Activated CD4-positive, alpha-beta T cell treated with anti-CD3 and anti-CD28 coated beads, Interleukin-2, Interleukin-4, amounts not matched to agents 100 ng/mL and 50 ng/mL, durations not matched to agents 16 hours and 8 hours (primary cell): ENCODE measurements at places on chromosomes 5 and 9.

DNA sequence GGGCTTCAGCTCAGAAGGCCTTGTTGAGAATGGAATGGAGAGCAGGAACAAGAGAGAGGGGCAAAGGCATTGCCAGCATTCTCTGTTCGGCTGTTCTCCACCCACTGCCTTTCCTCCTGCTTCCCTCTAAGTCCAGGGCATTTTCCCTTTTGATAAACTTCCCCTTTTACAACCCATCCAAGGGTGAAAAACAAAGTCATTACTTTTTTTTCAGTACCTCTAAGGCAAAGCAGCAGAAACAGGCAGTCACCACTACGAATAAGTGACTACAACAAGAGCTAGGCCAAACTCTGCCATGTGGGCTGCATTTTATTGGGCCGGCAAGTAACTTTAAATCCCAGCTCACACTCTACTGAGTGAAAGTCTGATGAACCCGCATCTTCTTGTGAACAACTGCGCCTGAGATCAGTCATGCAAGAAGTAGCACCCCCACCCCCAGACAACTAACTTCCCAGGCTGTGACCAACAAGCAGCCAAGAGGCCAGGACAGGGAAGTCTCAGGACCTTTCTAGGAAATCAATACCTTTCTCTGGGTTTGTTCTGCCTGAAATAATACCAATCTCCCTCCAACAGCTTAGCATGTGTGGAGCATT, 13.1 kb downstream of the IL7R start:
- no peak for DNase-seq

DNA sequence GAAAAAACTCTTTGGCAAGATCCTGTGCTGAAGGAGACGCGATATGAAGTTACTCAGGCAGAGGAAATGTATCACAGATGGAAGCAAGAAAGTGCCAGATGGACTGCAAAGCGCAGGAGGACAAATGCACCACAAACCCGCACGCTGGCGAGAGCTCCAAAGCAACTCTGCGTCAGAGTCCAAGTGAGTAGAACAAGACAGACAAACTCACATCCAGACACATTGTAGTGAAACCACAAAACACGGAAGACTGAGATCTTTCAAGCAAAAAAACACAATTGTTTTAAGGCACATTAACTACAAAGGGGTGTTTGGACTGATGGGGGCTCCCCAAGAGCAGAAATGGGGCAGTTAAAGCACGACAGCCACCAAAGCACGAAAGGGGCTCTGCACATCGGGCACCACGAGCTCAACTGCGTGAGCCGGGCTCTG, 39.2 kb upstream of the NKD2 start:
- DNase-seq: no peak

GRCh38 chr9:136270173-136270705, 24.6 kb upstream of the QSOX2 start:
- no peak for DNase-seq

- no peak for DNase-seq
Measured at GRCh38 chr5:175554296-175554695, 75.9 kb downstream of the SFXN1 start.

DNA sequence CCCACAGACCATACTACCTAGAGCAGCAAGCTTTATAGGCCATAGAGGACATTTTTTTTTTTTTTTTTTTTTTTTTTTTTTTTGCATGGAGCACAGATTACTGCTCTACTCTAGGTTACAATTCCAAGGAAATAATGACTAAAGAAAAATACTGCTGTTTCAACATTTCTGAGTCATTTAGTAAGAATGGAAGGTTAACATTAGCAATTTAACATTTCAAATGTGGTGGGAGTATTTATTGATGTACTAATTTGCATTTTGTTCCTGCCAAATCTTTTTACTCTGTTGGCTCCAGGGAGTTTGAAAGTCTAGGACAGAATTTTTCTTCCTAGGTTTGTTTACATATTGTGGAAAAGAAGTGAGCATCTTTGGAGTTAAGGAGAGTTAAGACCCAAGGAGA, 142.1 kb upstream of the CCDC152 start:
- DNase-seq: no peak

DNA sequence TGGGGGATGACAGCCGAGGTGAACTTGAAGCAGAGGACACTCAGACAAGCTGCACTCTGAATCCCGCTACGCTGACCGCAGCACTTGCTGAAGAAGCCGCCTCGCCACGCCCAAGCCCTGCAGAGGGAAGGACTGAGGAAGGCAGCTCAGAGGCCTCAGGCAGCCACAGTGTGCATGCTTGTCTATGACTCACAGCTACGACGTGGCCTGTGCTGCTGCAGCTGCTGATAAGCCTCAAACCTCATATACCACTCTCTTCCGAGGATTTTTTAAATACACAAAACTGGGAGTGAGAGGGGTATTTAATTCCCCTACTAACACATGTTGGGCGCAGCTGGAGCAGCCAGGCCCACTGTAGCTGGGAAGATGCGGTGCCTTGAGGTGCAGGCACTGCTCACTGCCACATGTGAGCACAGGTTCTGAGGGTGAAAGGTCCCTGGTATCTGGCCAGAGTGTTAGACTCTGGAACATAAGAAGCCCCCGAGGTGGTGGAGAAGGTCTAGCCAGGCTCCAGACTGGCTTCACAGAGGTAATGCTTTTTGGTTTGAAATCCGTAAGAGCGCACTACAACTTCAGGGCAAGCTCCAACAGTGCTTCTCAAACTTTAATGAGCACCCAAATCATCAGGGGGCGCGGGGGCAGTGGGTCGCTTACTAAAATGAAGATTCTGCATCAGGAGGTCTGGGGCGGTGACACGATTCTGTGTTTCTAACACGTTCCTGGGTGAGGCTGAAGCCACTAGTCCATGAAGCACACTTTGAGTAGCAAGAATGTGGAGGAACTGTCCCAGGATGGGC, 196.8 kb downstream of the AUH start:
- DNase-seq: peak; percentile 92

DNA sequence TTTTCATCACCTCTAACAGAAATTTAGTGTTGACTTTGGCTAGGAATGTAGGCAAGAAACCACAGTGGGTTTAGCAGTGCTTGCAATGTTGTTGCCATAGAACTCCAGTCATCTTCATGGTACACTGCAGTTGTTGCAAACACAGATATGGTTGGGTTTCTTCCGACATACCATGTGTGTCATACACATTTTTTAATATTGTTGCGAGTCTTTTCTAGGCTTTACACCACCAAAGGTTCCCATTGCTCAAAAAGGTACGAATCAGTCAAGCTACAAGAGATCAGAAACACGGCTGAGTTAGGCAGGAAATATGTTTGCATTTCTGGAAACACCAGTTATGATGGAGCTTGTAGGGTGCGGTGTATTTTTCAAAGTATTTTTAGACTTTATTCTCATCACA, 172.4 kb downstream of the SYK start:
- DNase-seq: no peak

- DNase-seq: no peak
Measured at GRCh38 chr9:101229606-101230005, 155.2 kb downstream of the BAAT start.

DNA sequence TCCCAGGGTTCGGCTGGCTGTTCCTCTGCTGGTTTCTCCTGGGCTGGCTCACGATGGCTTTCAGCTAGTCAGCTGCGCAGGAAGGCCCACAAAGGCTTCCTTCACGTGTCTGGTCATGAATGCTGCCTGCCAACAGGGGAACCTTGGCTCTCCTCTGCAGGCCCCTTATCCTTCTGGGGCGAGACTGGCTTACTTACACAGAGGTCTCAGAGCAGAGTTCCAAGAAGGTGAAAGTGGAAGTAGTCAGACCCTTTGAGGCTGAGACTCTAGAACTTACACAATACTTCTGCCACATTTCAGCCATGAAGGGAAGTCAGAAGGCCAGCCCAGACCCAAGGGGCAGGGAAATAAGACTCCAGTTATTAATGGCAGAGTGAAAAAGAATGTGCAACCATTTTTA, 99.5 kb downstream of the LHFPL2 start:
- DNase-seq: no peak

DNA sequence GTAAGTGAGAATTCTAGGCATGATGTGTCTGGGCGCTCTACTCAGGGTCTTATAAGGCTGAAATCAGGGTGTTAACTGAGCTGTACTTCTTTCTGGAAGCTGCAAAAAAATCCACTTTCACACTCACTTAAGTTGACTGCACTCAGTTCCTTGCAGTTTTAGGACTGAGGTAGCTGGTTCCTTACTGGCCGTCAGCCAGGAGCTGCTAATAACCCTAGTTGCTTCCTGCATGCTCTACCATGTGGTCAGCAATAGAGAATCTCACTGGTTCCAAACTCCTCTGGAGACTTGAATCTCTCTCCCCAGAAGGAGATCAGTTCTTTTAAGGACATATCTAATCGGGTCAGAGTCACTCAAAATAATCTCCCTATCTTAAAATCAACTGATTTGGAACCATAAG, 911.2 kb downstream of the EFNA5 start:
- DNase-seq: no peak

DNA sequence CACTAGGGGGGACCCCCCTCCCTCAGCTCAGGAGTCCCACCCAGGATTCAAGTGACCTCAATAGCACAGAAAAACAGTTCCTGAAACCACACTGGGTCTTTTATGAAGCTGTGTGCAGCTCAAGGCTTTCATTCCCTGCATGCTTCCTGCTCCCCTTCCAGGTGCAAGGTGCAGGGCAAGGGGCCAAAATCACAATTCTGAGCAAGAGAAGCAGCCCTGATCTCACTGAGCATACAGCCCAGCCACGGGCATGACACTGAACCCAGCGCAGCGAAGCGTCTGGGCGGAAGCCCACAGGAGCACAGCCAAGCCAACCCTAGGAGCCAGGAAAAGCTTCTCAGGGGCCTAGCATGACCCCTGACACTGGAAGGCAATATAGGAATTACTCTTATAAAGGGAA, 62.9 kb downstream of the IRX2 start:
- no peak for DNase-seq

GRCh38 chr5:145340099-145340498, 495.0 kb downstream of the PRELID2 start:
- no peak for DNase-seq

- DNase-seq: peak; percentile 76
Measured at GRCh38 chr5:81409896-81410295, 16.0 kb upstream of the ACOT12 start.

- no peak for DNase-seq
Measured at GRCh38 chr9:37632479-37632878, 18.3 kb upstream of the FRMPD1 start.

DNA sequence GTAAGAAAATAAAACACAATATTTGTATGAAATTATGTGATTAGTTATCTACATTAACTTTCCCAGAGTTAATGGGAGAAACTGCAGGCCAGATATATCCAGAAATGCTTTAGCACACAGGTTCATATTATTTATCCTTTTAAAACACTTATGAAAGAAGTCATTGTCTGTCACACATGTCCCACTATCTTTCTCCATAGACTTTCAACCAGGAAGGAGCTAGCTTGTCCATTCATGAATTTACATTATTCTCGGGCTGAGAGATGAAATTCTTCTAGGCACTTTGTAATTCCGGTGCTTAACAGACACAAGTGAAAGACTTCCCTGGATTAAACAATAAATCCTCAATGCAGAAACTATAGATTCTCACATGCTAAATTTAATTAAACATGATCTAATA, 1043.2 kb downstream of the CDH9 start:
- no peak for DNase-seq

DNA sequence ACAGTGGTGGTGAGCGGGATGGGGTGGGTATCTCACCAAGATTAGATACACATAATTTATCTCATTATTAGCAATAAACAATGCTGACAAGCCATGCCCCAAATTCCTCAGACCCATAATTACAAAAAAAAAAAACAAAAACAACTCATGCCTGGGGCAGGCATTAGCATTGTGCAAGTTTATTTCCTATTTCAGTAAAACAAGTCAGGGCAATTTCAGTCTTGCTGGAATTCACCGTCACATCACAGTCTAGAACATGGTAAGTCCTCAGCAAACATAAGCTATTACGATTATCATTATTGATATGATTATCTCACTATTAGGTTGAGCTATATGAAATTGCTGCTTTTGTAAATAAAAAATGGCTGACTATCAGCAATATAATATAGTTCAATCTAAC, 57.5 kb upstream of the GNAQ start:
- DNase-seq: no peak

GRCh38 chr5:79756076-79756475, 66.4 kb downstream of the CMYA5 start:
- no peak for DNase-seq

DNA sequence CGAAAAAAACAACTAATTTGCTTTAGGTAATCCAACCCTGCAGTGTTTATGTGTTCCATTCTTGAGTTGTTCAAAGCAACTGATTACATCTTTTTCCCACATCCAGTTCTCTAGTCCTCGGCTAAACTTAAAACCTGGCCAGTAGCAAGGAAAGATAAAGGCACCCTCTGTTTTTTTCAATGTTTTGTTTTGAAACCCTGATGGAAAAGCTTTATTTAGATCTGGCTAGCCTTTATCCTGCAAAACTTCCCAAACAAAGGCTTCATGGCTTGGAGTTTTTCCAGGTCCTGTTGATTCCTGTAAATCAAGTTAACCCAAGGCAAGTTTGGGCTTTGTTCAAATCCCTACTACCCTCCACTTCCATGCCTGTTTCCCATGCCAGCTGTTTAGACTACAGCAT, 105.1 kb downstream of the CEMIP2 start:
- no peak for DNase-seq

DNA sequence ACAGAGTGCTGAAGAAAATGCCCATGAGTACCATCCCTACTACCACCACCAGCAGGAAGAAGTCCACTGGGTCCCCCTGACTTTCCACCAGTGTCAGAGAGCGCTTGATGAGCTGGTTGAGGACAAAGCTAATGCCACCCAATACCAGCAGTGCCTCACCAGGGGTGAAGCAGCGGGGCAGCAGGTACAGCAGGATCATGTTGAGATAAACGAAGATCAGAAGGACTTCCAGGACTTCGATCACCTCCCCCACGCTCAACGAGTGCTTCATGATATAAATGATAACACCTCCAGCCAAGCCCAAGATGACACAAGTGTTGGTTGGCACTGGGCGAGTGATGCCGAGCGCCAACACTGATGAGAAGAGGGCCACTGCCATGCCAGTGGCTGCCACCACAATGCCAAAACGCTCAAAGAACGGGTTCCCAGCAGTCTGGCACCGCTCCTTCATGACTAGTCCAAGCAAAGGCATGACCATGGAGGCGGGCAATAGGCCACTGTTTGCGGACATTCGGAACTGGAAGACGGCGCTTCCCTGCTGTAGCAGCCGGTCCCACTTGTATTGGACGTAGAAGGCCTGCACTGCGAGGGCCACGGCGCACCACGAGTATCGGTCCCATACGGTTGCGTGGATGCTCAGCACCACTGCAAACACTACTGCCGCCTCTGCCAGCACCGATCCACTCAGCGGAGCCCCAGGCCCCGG, 679 bp downstream of the DOLK start:
- peak; percentile 9 for DNase-seq

DNA sequence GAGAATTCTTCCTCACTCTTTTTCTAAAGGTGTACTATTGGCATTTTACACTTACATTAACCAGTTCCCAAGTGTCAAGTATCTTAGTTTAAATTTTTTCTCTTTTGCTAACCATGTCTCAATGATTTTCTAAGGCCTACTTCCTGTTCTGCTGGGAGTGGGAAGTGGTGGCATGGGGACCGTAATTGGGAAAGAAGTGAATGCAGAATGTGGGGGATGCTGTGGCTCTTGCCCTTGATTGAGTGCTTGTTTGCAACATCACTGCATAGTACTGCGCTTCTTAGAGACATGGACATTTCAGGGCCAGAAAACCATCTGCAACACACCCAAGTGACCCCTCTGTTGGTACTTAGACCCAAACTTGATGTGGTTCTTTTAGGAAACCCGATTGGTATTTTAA, 32.8 kb downstream of the MRRF start:
- no peak for DNase-seq
